ENCODE measurements at places on chromosomes 16 and 17.

GRCh38 chr16:88591577-88592021 lies 21.4 kb downstream of the ZC3H18 start:
- DNase-seq: no peak

DNA sequence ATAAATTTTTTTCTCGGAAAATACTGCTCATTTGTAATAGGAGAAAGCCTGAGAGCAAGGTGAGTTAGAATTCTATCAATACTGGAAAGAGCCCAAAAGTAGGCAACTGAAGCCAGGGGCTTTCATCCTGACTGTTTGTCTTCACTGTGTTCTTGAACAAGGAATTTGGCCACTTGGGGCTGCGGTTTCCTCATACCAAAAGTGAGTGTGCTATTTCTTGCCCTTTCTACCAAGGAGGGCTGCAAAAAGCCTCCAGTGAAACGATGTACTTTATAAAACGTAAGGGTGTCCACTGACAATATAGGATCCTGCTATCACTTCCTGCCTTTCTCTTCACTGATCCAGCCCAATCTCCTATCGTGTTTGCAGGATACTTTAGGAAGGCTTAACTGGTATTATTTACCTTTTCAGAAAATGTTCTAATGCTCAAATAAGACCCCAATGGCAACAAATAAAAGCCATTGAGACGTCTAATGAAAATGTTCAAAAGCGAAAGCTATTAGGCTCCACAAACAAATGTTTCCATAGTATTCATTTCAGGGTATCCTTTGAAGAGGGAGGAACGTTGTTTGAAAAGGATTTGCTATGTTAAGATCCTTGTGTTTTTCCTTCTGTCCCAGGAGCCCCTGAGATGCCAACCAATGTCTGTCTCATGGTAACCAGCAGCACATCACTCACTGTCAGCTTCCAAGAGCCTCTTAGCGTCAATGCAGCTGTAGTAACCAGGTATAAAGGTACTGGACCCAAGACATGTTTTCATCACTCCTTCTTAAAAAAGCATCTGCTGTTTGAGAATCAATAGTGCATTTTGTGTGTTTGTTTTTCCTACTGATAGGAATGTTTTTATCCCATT lies 219.3 kb upstream of the NOG start:
- DNase-seq: no peak

DNA sequence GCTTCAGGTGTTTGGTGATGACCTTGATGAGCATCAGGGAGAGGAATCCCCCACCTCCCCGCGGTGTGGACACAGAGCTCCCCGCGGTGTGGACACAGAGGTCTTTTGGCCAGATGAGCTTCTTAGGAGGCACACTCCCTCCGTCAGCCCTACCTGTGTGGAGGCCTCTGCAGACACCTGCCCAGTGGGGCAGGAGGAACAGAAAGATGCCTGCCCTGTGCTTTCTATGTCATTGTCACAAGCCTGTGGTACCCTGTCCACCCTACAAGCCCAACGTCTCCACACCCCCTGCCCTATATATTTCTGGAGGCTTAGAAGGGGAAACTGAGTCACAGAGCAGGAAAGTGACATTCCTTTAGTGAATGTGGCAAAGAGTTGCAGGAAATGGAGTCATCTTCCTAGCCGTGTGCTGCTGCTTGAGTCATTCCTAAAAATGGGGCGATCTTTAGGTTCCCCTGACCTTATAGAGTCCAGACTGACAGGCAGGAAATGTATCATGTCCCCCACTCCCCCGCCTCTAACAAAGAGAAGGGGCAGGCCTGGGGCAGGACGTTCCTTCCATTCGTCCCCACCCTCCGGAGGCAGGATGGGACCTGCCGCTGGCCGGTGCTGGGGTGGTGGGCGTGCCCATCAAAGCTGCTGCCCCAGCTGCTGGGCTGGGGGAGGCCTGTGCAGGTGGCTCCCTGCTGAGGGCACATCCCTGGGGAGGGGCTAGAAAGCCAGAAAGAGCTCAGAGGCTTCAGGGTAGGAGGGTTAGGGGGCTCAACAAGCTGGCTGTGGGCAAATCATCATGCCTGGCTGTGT lies 1.0 kb upstream of the C16orf74 start:
- DNase-seq: no peak

GRCh38 chr16:55437625-55438024 lies 41.4 kb upstream of the MMP2 start:
- no peak for DNase-seq

DNA sequence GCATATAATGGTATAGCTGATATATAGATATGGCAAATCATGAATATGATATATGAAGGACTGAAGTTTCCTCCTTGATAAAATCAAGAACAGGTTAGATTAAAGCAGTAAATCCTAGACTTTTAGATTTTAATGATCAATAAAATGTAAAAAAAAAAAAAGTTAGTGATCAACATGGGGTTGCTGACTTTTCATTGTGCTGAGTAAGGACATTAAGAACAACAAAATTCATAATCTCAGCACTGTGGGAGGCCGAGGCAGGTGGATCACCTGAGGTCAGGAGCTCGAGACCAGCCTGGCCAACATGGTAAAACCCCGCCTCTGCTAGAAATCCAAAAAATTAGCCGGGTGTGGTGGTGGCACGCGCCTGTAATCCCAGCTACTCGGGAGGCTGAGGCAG lies 10.4 kb upstream of the CHD3 start:
- no peak for DNase-seq

DNA sequence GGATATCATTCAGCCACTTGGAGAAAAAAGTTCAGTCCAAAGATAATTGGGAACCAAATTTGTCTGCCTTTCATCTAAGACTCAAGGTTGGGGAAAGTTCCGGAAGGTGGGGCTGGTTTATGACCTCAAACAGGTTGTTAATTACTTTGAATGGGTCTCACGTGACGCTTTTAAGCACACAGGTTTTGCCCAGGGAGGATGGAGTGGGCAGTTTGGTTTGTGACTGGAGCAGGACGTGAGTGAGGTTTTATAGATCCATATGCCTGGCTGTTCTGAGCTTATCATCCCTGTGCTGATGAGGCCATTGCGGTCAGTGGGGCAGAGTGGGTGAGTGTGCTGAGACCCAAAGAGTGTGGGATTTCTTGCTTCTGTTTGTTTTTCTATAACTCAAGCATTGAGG lies 38.7 kb upstream of the GPRC5B start:
- DNase-seq: no peak

- no peak for DNase-seq
These were observed 22.2 kb downstream of the HS3ST4 start for GRCh38 chr16:25713785-25714570.

DNA sequence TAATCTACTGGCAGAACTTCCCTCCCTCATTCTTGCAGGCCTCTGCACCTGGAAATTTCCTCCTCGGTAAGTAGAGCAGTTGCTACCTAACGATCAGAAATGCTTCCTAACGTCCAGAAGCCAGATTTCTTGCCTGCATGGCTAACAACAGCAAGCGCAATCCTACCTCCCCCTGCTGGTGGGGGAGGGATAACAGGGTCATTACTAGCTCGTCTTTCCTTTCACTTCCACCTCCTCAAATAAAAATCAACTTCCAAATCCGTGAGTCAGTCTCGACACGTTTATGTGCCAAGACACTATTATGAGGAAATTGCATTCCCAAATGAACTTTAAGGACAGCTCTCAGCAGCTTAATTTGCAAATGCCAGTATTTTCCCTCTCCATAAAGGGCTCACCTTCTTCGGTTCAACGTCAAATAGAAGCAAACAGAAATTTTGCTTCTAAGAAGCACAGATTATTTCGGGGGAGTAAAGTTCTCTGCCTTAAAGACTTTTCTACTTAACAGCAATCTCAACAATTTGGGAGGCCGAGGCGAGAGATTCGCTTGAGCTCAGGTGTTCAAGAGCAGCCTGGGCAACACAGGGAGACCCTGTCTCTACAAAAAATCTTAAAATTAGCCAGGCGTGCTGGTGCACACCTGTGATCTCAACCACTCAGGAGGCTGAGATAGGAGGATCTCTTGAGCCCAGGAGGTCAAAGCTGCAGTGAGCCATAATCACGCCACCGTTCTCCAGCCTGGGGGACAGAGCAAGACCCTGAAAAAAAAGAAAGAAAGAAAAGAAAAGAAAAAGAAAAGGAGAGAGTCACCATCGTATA lies 188.6 kb upstream of the PSMD7 start:
- no peak for DNase-seq

GRCh38 chr16:1119766-1120576 lies 23.9 kb upstream of the C1QTNF8 start:
- DNase-seq: no peak

DNA sequence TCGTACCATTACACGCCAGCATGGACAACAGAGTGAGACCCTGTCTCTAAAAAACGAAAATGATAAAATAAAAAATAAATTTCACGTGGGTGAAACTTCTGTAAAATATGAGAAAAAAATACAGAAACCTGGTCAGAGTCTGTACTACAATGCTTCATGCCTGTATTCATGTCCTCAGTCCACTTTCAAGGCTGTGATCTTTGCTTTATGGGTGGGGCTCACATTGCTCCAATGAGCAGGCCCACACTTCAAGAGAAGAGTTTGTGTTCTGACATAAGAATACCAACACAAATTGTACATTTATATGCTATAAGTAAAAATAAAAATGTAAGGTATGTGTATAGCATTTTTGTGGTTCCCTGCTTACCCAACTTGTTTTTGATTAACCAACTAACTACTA lies 32.2 kb upstream of the ABCA3 start:
- DNase-seq: no peak

- no peak for DNase-seq
These were observed 202.3 kb downstream of the RAB11FIP4 start for GRCh38 chr17:31593806-31594205.

GRCh38 chr17:44558710-44559633 lies 1.7 kb downstream of the FZD2 start:
- no peak for DNase-seq
